Activated CD4-positive, alpha-beta T cell treated with anti-CD3 and anti-CD28 coated beads, Interleukin-2, amount 50 U/mL, for 48 hours (primary cell): ENCODE measurements at places on chromosomes 1 and 21.

GRCh38 chr1:98881901-98882300, 122.8 kb downstream of the PLPPR5 start:
- no peak for DNase-seq

DNA sequence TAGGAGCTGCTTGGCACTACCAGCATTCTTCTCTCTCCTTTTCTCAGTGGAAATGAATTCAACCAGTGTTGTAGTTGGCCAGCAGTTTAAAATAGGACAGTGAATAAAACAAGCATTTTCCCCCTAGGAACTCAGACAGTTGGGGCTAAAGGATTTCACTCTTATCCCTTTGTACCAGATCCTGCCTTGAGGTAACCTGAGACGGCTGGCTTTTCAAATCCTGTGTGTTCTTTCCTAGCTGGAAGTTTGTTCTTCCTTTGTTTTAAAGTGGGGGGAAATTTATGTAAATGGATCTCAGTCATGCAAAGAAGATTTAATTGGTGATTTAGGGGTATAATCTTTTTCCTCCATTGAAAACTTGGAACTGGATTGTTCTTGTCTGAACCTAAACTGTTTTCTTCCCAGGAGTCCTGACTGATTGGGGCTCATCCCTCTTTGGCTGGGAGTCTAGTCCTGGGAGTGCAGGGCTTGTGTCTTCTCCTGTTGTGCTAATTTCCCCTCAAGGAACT, 23.3 kb downstream of the ZP4 start:
- no peak for DNase-seq

DNA sequence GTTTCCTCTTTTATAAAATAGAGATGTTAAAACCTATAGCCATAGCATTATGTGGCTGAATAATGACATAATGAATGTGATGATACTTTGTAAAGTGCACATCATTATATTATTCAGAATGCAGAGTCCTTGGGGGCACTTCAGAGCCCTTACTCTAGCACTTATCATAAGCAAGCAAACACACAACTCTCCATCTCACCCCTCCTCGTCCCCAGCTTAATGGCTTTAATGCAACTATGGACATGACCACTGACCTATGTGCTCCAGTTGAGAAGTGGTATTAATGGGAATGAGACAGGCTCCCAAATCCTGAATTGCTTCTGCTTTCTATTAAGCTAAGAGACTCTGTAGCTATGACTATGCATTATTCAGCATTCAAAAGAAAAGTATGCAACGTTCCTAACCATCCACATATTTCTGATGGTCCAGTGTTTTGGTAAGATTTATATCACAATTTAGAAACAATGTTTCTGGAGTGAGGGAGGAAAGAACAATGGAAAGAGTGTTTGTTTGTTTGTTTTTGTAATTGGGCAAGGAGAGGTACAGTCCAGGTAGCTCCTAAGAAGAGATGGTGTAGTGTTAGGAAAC, 194.0 kb upstream of the PLXNA2 start:
- DNase-seq, result no peak

- DNase-seq, result no peak
These were observed 8.7 kb downstream of the SDHB start for GRCh38 chr1:17045150-17045549.
